ENCODE measurements at places on chromosomes 7 and 10.

- DNase-seq, result no peak
These were observed 6.7 kb downstream of the PNLIPRP2 start for GRCh38 chr10:116627386-116627933.

GRCh38 chr10:20890009-20890408, 7.1 kb downstream of the NEBL start:
- DNase-seq, result no peak

GRCh38 chr7:40551685-40552576, 417.1 kb downstream of the SUGCT start:
- DNase-seq, result no peak

DNA sequence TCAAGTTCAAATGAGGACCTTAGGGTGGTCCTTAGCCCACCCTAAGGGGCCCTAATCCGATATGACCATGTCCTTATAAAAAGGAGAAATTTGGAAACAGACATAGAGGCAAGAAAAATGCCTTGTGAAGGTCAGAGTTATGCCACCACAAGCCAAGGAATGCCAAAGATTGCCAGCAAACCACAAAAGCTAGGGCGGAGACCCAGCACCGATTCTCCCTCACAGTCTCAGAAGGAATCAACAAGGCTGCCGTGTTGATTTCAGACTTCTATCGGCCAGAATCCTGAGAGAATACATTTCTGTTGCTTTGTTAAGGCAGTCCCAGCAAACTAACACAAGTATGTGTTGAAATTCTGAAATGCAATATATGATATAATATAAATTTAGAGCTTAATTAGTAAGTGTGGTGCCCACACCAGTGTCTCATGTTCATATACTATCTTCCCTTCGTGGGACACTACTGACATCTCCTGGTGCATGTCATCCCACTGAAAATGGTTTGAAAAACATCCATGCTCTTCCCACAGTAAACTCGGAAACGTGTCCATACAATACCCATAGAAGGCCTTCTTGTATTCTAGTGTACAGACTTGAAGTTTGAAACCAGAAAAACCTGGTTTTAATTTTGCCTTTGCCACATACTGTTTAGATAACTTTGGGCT, 349.0 kb downstream of the TNS3 start:
- no peak for DNase-seq

GRCh38 chr7:123327661-123328060, 127.9 kb upstream of the SLC13A1 start:
- no peak for DNase-seq

DNA sequence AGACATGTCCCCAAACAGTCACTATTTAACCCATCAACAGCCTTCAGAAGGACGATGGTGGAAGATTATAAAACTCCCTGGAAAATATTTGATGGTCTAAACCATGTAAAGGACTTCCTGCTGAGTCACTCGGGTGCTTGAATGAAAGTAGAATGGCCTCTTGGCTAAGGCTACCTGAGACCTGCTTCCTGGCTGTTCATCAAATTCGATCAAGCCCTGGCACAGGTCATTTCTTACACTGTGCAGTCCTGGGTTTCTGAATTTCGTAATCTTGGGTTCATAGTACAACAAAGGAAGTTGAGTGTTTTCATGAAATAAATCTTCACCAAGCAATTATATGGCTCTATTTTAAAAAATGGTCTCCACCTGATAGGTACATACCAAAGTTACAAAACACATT, 260.3 kb upstream of the RNF32 start:
- no peak for DNase-seq

DNA sequence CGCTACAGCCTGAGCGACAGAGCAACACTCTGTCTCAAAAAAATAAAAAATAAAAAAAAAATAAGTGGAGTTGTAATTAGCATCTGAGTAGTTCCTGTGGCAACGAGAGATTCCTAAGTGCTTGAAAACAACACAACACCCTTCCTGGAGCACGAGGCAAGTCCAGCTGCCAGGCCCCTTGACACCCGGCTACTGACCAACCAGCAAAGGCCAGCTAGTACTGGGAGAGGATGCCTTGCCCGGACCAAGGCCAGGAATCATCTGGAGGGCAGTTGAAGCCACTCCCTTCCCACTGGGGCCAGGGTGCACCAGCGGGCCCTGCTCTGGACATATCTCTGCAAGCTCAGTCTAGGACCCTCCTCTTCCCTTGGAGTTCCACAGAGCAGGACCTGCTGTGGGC, 536 bp downstream of the C10orf105 start:
- no peak for DNase-seq

All from stimulated activated CD4-positive, alpha-beta T cell treated with anti-CD3 and anti-CD28 coated beads, Interleukin-12 subunit alpha, Interleukin-12 subunit beta, amount 100 ng/mL, for 4 hours (primary cell).